ENCODE measurements at places on chromosomes 5 and 9. TPM values are rescaled to one million over a fixed set of nuclear protein-coding genes. Genes with fewer than 3 reads are reported as not detected.
A peak's percentile ranks its signal among the peaks of the same experiment; 100 is the strongest.

Gene C5orf46
- polyA plus RNA-seq, result not detected

Gene SRD5A1
- 9.9 TPM for polyA plus RNA-seq

Gene LRRC19
- polyA plus RNA-seq, result 16.9 TPM

Gene F2RL1
- 38.2 TPM for polyA plus RNA-seq

Gene FOXD4
- 0.40 TPM for polyA plus RNA-seq

Gene C9orf153
- polyA plus RNA-seq, result not detected

Gene NUTM2G
- polyA plus RNA-seq, result 0.24 TPM

Gene GPR150
- polyA plus RNA-seq, result not detected

Gene FAM221B
- 0.11 TPM for polyA plus RNA-seq

Gene SPATA24
- 11.6 TPM for polyA plus RNA-seq

Gene NR2F1-AS1
- polyA plus RNA-seq, result 57.6 TPM

Gene ADAMTS16
- polyA plus RNA-seq, result 80.7 TPM

DNA sequence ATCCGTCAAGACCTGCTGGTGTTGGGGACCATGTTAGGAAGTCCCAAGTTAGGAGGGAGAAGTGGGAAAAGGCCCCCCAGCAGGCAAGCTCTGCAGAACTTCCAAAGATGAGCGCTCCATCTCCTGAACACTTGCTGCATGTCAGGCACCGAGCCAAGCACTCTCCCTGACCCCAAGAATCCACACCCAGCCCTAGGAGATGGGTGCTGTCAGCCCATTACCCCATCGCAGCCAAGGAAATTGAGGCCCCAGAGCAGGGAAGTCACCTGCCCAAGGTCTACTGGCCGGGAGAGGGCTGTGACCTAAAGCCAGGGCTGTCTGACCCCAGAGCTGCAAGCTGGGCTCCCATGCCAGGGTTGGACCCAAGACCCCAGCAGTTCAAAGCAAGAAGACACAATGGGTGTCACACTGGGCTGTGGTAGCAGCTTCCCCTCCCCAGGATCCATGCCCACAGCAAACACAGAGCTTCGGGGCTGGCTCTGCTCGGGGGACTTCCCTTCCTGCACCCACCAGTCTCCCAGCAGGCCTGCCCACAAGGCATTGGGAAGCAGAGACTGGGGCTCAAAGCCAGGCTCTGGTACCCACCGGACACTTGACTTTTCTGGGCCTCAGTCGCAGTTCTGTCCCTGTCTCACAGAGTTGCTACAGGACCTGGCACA lies 13.5 kb downstream of the EEIG1 start:
- DNase-seq, result no peak

DNA sequence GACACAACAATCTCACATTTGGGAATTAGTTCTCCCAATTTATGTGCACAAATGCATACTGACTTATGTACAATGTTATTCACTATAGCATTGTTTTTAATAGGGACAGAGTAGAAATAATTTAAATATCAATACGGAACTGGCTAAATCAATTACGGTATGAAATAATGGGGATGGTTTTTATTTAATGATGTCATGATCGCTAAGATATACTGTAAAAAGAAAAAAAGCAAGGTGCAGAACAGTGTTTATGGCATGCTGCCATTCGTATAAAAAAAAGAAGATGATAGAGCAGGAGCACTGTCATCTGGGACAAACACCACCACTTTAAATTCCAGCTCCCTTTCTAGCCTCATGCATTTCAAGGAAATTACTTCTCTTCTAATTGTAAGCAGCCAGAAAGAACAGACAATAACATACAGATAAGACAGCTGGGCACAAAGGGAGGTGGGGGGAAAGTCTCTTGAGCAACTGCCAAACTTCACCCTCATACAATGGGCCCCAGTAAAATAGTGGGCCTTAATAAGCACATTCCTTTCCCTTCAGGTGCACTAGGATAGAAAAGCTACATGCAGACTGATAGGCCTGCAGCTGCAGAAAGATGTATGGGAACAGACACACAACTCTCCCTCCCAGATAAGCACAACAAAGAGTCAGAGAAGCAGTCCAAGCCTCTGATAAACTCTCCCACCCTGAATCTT lies 8.4 kb downstream of the SREK1IP1 start:
- no peak for DNase-seq

- no peak for DNase-seq
These were observed 114.2 kb upstream of the CACNA1B start for GRCh38 chr9:137763271-137763955.

GRCh38 chr9:115786321-115786720 lies 367.3 kb upstream of the PAPPA start:
- no peak for DNase-seq

- no peak for DNase-seq
These were observed 159.8 kb downstream of the COL23A1 start for GRCh38 chr5:178430186-178431062.

DNA sequence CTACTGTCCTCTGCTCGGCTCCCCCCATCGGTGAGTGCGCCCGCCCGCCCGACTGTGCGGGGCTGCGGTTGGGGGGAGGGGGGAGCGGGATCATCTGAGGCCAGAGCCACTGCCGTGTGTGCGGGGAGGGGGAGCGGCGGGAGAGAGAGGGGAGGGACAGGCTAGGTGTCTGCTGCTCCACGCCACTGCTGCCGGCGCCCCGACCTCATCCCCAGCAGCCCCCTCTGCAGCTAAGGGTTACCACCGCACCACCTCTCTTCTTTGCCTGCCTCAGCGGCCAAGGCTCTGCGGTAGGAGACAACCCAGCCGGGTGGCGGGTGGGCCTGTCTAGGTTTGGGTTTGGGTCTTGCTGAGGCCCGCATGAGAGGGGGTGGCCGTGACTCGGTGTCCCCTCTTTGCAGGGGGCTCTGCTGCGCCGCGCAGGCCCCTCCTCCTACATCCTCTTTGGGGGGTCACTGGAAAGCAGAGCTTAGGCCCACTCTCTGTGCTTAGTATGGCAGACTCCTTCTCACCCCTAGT lies 670 bp upstream of the PURA start:
- DNase-seq, result no peak

DNA sequence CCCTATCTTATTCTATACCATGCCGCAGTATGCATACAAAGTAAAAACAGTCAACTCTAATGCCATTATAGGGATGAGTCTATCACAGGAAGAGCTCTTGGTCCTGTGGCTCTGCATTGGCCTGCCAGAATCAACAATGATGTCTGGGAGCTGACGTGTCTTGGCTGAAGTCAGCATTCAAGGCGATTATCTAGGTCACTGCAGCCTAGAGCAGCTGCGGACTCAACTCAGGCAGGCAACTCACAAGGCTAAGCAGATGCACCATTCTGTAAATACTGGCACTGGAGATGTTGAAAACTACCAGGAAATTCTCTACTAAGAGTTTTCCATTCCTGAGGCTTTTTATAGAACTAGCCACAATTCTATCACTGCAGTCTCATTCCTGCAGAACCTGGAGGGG lies 13.3 kb downstream of the SPATA9 start:
- DNase-seq, result no peak

DNA sequence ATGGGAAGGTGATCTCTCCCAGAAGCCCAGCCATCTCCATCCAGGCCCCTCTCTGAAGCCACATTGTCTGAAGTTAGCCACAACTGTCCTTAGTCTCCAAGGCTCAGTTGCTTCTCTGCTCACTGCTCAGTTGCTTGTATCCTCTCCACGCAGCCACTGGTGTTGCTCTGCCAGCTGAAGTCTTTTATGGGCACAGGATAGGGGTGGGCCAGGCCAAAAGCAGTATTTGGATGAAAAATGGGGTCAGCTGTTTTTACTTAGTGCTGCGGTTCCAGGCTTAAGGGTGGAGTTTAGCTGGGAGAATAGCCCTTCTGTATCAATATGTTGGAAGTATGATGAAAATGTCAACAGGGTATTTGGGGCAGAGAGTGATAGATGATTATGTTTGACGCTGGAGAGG lies 168.8 kb upstream of the PPP1R2B start:
- no peak for DNase-seq

DNA sequence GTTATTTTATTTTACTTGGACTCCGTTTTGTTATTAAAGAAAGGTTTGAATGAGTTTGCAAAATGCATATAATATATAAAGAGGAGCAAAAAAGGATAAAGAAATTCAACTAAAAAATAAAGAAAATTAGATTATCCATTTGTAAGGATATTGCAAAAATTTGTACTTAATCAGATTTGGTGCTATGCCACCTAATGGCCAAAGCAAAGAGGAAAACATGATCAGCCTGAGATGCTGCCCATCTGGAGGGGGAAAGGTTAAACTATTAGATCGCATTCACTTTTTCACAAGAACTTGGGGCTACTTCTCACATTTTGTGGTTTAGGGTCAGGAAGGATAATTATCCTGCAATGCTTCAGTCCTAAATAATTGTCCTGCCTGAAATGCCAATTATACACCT lies 350.6 kb downstream of the MLLT3 start:
- no peak for DNase-seq

DNA sequence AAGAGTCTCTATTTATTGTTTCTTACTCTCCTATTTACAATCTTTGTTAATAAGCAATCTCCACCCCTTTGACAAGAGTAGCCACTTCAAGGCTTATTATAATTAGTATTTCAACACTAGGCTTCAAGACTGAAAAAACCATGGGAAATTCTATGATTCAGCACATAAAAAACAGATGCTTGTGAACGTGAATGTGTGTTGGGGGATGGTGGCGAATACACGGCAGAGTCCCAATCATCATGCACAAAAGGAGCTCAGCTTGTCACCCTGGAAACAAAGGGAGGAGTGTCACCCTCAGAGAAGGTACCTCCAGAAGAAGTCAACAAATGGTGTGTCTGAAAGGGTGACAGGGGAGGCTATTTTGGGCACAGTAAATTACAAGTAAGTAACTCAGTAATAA lies 157.2 kb upstream of the RETREG1 start:
- no peak for DNase-seq

DNA sequence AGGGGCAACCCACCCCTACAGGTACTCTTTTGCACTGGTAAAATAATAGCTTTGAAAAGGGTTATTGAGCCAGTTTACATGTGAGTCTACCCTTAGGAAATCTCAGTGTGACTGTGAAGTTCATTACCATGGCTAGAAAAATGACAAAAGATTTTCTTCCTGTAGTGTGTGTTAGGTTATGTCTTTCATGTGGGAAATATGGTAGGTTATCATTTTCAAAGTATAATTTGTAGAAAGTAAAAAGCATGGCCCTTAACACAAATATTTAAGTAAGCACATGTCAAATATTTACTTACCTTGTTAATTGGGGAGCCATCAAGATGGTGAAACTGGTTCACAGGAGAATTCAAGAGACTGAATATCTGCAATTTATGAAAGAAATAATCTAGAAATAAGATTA lies 37.3 kb upstream of the PLPP1 start:
- no peak for DNase-seq

GRCh38 chr9:91187311-91187964 lies 174.3 kb downstream of the AUH start:
- DNase-seq, result no peak

GRCh38 chr5:139787568-139788293 lies 7.9 kb upstream of the PSD2 start:
- DNase-seq, result peak; percentile 74

GRCh38 chr9:133067813-133068212 lies 6.0 kb downstream of the CEL start:
- DNase-seq, result no peak

GRCh38 chr5:36035696-36036095 lies 31.0 kb downstream of the UGT3A2 start:
- no peak for DNase-seq

DNA sequence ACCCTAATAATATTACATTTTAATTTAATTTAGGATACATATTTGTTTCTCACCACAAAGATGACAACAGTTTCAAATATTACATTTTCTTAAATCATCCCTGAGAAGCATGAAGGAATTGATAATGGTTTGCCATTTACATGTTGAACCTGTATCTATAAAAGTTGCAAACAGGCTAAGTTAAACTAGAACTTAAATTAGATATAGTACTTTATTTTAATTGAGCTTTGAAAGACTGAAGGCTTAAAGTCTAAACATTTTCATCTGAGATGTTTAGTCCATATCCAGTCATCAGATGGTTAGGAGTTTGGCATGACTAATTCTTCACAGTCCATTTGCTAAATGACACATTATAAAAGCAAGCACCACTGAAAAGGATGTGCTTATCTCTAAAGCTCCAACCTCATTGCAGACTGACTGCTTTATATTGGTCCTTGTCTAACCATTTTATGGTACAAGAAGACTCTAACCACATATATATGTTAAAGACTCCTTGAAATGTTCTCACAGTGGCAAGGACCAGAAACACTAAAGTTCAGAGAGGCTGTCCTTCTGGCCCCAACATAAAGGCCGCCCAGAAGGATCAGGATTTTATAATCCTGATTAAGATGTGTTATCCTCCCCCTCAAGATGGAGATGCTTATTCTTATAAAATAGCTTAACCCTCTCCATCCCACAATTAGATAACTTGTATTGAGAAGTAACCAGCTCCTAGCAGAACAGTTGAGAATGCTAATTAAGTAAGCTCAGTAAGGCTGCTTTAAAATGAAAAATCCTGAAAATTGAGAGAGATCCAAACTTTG lies 25.8 kb downstream of the WNT8A start:
- DNase-seq, result no peak

DNA sequence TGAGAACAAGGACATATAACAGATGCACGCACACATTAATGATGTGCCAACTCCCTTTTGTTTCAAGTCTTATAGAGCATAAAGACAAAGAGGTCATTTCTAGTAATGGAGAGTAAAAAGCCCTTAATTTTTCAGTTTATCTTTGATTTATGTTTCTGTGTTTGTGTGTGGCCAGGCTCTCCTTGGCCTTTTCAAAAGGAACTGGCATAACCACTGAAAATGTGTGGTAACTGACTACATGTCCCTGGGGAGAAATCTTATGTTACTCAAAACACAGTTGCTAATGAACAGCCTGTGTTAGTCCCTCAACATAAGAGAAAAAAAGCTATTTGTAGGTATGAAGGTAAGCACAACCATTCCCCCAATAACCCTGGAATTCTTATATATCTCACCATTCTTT lies 47.6 kb upstream of the SHOC1 start:
- no peak for DNase-seq

All from right renal cortex interstitium (tissue), 3 donors.